ENCODE measurements at places on chromosomes 1 and 21. TPM values are rescaled to one million over a fixed set of nuclear protein-coding genes. Genes with fewer than 3 reads are reported as not detected.
A peak's percentile ranks its signal among the peaks of the same experiment; 100 is the strongest.

Gene SNX7
- 49.1 TPM for total RNA-seq

Gene PROK1
- total RNA-seq: not detected

Gene HOOK1
- total RNA-seq: not detected

GRCh38 chr1:69527273-69527672, 40.4 kb upstream of the LRRC7 start:
- no peaks in the 10 kb centered on the region for H3K36me3 ChIP-seq
- H3K4me1 ChIP-seq: peaks cover 19% of the 10 kb centered on the region
- H3K27me3 ChIP-seq: no peaks in the 10 kb centered on the region
- H3K4me3 ChIP-seq: no peak overlapping the region
- no peak for DNase-seq
- H3K27ac ChIP-seq: no peak overlapping the region

DNA sequence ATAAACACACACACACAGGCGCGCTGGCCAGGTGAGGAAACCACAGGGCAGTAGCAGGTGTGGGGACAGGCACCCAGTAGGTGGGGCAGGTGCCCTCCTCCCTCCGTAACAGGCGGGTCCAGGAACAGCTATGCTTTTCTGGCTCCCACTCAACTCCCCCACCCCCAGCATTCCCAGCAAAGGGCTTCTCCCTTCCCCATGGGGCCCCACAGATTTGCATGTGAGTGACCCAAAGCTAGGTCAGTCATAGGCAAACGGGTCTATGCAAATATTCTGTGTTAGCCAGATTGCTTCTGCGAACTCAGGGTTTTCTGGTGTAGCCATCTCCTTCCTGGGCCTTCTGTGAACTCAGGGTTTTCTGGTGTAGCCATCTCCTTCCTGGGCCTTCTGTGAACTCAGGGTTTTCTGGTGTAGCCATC, 114.2 kb downstream of the SIK1 start:
- H3K27me3 ChIP-seq: no peaks in the 10 kb centered on the region
- no peak overlapping the region for H3K4me3 ChIP-seq
- H3K4me1 ChIP-seq: no peaks in the 10 kb centered on the region
- no peak for DNase-seq

GRCh38 chr1:228393268-228393701, 13.3 kb downstream of the TRIM11 start:
- no peaks in the 10 kb centered on the region for H3K27me3 ChIP-seq
- no peak overlapping the region for H3K4me3 ChIP-seq
- H3K27ac ChIP-seq: 0 out of 2 replicates have a peak overlapping the region, but pooled peaks have one; percentile 11

Measured in GM23248 (cell line).